ENCODE measurements at places on chromosomes 16 and 17. TPM values are rescaled to one million over a fixed set of nuclear protein-coding genes. Genes with fewer than 3 reads are reported as not detected.

DNA sequence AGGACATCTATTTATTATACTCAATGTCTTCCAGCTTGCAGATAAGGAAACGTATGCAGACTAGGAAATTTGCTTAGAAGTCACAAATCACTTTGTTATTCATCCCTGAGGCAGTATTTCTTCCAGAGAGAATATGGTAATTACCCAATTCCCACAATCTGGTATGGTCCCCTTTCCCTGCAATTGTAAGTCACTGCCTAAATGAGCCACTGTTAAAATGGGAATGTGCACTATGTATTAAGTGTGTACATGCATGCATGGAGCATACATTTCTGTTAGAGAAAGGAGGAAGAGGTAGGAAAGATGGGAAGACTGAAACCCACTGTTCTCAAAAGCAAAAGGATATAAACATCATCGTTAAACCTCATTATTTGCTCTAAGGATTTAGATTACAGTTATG is 10.0 kb downstream of the NUFIP2 start:
- no peak for DNase-seq

DNA sequence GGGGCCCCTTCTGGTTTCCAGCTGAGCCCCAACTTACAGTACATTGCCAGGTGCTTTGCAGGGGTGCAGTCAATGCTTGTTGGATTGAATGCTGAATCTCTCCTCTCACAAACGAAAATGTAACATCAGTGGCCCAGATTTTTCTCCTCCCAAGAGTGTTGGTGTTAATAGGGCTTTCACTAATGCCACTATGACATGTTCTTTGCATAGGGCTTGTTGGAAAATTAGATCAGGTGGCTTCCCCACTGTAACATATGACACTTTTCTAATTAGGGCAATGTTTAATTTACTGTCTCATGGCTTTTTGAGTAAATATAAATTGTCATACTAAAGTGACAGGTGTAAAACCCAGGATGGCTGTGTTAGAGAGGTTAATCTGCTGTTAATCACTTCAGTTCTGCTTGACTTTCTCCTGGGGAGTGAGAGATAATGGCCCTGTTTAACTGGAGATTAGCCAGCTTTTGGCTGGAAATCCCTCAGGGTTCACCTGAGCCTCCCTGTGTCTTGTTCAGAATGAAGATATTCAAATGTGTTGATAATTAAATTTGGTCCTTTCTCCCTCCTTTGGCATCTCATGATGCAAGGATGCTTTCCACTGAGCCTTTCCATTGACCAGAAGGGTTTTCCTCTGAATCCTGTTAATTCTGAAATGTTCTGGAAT is 502.3 kb downstream of the RBFOX1 start:
- no peak for DNase-seq

- DNase-seq: no peak
These were observed 303.1 kb downstream of the CBLN1 start for GRCh38 chr16:48978501-48978900.

DNA sequence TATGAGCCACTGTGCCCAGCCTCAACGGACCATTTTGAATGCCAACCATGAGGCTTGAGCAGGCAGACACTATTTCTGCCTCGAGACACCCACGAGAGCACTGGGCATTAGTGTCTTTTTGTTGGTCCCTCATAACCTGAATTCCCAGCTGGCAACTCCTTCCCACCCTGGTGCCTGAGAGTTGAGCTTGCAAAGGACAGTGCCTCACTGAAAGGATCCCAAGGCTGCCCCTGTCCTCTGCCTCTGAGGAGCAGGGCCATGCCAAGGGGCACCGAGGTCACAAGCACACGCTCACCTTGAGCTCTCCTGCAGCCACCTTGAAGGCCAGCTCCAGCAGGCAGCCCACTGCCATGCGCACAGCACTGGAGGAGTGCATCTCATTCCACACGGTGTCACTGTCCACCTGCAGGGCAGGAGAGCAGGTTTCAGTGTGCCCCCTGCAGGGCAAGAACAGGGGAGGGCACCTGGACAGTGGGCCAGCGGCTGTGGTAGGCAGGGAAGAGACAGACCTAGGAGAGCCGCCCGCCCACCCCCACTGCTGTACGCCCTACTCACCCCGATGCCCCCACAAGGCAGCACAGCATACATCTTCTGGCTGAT is 12.8 kb downstream of the G6PC3 start:
- DNase-seq: no peak

GRCh38 chr16:30691907-30692306 is 7.1 kb upstream of the SRCAP start:
- no peak for DNase-seq

DNA sequence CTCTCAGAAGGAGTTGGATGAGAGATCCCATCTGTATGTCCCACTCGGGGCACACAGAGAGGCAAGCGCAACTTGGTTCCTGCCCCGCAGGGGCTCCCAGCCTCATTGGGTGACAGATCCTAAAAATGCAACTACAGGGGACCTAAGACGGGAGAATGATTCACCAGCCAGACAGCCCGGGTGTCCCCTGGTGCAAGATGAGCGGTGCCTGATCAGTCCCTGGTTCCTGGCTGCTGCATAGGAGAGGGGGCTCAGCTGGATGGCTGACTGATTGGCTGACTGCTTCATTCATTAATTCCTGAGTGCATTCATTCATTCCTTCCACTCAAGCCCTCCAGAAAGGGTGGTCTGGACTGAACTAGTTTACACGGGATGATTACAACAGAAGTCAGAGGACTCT is 22.0 kb downstream of the WNT3 start:
- DNase-seq: no peak

GRCh38 chr16:88437367-88437964 is 15.6 kb upstream of the ZFPM1 start:
- DNase-seq: peak; percentile 41

DNA sequence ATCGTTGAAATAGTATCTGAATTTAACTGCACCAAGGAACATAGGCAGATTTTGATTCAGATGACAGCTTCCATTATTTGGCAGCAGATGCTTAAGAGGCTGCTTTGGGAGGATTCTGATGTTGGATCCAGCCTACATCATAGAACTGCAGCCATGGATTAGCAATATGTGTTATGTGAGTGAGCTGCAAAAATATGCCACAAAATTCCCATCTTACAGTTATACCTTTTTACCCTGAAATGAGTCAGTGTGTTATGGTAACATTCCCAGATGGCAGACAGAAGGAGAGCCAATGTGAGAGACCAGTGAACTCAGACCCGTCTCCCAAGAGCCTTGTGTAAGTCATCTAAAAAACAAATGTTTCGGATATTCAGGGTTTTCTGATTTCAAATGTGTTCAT is 206.1 kb downstream of the CDH13 start:
- DNase-seq: no peak

- DNase-seq: no peak
These were observed 47.4 kb upstream of the LHX1 start for GRCh38 chr17:36889770-36890349.

- DNase-seq: no peak
These were observed 105.7 kb downstream of the SYCE1L start for GRCh38 chr16:77304877-77305276.

GSG1L gene
- polyA plus RNA-seq: not detected

BRICD5 gene
- polyA plus RNA-seq: 0.10 TPM

TEX14 gene
- polyA plus RNA-seq: not detected

KCNJ18 gene
- not detected for polyA plus RNA-seq

TANGO6 gene
- polyA plus RNA-seq: 16.9 TPM

KRTAP3-2 gene
- polyA plus RNA-seq: not detected

OR4D1 gene
- polyA plus RNA-seq: 1.4 TPM

All from immature natural killer cell (primary cell).